ENCODE measurements at places on chromosomes 4 and X.

GRCh38 chr4:141657550-141658250, 21.3 kb downstream of the IL15 start:
- peak; percentile 46 for DNase-seq

DNA sequence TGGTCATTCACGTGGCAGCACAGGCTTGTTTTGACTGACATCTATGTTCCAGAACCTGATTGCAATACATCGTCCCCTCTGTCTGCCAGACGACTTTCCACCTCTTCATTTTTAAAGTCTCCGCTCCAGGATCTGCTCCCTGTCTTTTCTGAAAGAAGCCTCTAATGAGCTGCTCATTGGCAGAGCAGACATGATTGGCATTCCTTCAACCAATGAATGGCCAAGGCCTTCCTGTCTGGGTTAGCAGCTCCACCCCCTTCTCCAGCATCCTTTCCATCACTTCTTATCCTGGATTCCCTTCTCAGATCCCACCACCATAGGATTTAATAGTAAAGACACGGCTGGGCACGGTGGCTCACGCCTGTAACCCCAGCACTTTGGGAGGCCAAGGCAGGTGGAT, 202.7 kb upstream of the KLF3 start:
- DNase-seq, result no peak

- no peak for DNase-seq
These were observed 16.5 kb upstream of the PNPLA4 start for GRCh38 chrX:7943600-7944245.

DNA sequence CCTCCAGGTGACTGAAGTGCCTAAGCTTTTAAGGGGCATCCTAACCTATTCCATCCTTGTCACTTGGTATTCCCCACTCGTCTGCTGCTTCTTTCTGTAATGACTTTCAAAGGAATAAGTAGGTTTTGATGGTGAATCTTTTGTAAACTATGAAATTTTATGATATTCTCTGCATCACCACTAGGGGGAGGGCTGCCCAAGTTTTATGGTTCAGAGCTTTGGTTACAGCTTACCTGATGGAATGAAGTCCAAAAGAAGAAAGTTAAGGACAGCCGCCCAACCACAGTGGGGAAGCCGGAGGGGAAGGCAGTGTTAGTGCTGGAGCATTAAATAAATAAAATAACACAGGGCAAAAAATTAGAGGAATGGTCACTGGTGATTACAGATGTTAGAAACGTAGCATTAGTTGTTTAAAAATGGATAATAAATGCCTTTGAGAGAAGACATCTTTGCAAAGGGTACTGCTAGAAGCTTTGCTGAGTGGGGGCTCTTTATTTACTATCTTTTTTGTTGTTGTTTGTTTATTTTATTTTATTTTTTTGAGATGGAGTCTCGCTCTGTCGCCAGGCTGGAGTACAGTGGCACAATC, 204.9 kb downstream of the GBA3 start:
- DNase-seq, result peak; percentile 53

DNA sequence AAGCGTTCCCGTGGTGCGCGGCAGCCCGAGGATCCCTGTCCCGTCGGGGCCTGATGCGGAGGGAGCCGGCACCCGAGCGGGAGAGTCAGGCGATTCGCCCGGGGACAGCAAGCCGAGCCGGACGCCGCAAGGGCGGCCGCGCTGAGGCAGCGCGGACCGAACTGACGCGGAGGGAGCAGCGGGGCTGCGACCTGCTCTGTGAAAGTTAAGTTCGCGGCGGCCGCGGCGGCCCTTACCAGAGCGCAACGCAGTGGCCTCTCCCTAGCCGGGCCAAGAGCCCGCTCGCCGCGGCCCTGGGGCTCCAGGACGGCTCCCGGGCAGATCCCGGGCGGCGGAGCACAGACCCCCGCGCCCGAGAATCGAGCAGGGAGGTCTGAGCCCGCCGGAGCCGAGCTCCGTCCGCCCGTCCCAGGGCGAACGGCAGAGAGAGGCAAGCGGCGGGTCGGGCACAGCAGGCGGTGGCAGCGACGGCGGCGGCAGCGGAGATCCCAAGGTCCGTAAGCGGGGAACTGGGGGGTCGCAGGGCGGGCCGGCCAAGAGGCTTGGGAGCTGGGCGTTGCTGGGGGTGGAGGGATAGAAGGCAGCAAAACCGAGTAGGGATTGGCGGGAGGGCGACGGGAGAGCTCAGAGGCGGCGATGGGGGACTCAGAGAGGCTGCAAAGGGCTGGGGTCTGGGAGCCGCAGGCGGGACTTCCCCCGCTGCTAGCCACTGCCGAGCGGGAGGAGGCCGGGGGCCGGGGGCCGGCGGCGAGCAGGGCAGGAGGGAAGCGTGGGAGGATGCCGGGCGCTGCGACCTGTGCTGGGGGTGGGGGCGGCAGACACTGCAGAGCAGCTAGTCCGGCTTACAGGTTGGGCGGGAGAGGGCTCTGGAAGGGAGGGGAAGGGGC, 1.0 kb downstream of the GPR50 start:
- no peak for DNase-seq

- no peak for DNase-seq
These were observed 5.7 kb upstream of the CPZ start for GRCh38 chr4:8586671-8587468.

GRCh38 chr4:5660185-5660584, 48.2 kb downstream of the EVC2 start:
- no peak for DNase-seq

- peak; percentile 68 for DNase-seq
These were observed 1.6 kb downstream of the APBB2 start for GRCh38 chr4:41212616-41213203.

DNA sequence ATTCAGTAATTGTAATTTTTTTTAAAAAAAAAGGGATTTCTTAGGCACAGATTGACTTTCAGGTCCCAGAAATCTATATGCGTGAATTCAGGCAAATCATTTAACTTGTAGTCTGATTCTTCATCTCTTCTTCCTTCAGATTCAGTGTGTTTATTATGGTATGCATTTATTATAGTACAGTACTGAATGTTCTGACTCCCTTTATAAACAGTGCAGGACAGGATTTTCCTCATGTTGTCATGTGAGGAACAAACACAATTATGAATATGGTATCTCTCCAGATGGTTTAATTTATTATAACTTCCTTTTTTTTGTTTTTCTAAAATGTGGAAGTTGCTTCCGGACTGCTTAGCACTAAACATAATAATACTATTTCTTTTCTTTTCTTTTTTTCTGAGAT, 54.2 kb downstream of the RPS3A start:
- peak; percentile 8 for DNase-seq

- peak; percentile 90 for DNase-seq
These were observed 56.4 kb upstream of the XIAP start for GRCh38 chrX:123803331-123803983.

GRCh38 chr4:21290562-21290961, 590.3 kb downstream of the PACRGL start:
- no peak for DNase-seq

DNA sequence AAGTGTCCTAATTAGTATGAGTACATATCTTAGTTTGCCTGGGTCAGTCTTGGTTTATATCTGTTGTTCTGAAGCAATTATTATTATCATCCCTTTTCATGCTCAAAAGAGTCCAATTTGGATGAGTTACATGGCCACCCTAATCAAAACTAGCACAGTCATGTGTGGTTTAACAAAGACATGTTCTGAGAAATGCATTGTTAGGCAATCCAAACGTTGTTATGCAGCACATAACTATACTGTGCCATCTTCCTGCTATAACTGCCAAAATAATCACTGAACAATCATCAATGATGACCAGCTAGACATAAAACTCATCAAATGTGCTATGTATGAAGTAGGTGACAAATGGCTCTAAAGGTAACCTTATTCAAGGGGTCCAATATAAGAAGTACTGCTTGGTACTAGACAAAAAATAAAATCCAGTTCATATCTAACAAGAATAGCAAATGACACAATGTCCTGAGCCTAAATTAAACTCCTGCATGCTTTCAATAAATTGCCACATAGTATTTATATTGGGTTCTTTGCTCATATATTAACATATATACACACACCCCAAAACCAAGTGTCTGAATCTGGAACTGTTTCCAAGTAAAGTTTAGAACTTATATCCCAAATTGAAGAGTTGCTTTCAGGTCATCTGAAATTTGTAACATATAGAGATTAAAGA, 41.9 kb downstream of the CNOT6L start:
- peak; percentile 76 for DNase-seq

DNA sequence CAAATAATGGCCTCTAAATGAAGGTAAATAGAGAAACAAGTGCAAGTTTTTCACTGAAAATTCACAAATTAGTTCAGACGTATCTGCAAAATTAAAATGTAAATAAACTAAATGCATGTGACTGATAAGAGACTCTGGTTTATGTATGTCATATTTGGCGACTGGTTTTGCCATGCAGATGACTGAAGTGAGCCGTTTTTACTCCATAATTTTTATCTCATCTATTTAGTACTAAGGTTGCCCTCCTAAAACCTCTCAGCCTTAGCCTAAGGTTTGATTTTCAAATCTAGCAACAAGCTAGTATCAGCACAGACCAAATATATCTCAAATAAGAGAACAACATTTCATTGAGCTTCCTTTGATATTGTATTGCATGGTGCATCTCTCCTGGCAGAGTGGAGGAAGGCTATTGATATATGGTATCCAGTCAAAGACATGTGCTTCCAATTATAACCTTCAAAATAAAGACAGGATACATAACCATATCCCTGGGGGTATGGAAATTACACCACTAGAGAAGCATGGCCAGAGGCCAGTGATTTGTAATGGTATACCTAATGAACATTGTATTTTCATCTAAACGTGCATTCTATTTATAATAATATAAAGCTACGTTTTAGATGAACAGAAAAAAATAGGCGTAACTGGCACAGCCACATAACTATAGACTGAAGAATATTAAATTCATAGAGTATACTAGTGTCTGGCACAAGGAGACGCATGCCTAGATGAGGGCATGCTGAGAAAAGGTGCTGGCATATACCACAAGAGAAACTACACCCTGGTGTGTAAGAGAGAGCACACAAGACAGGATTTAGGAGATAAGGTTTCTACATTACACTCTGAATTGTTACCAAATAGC, 392.6 kb upstream of the INTU start:
- no peak for DNase-seq

- no peak for DNase-seq
These were observed 117.0 kb downstream of the PCDH7 start for GRCh38 chr4:30837131-30837539.

GRCh38 chrX:31024866-31025265, 47.0 kb downstream of the FTHL17 start:
- DNase-seq, result no peak

- DNase-seq, result no peak
These were observed 65.8 kb downstream of the SLC9A7 start for GRCh38 chrX:46693149-46693548.

DNA sequence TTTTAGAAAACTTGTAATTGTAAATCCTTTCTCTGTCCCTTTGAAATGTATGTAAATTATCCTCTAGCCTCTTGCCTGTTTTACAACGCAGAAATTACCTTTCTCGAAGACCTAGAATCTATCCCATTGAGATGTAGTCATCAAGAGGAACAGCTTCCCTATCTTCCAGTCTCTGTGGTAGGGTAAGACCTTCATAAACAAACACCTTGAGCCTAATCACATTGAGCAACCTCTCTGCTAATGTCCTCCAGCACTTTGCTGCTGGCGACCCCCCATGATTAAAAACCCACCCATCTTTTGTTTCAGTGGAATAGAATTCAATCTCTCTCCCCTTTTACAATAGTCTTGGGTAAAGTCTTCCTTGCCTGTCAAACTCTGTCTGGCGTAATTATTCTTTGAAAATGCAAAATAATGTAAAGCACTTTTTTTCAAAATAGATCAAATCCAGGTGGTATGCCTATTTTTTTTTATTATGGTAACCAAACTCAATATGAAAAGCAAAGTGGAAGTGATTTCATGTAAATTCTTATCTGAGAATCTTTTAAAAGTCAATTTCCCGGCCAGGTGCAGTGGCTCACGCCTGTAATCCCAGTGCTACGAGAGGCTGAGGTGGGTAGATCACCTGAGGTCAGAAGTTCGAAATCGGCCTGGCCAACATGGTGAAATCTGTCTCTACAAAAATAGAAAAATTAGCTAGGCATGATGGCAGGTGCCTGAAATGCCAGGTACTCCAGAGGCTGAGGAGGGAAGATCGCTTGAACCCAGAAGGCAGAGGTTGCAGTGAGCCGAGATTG, 237.9 kb downstream of the GRXCR1 start:
- DNase-seq, result no peak

- DNase-seq, result no peak
These were observed 158.9 kb downstream of the PPP1R2C start for GRCh38 chrX:42619068-42619467.

DNA sequence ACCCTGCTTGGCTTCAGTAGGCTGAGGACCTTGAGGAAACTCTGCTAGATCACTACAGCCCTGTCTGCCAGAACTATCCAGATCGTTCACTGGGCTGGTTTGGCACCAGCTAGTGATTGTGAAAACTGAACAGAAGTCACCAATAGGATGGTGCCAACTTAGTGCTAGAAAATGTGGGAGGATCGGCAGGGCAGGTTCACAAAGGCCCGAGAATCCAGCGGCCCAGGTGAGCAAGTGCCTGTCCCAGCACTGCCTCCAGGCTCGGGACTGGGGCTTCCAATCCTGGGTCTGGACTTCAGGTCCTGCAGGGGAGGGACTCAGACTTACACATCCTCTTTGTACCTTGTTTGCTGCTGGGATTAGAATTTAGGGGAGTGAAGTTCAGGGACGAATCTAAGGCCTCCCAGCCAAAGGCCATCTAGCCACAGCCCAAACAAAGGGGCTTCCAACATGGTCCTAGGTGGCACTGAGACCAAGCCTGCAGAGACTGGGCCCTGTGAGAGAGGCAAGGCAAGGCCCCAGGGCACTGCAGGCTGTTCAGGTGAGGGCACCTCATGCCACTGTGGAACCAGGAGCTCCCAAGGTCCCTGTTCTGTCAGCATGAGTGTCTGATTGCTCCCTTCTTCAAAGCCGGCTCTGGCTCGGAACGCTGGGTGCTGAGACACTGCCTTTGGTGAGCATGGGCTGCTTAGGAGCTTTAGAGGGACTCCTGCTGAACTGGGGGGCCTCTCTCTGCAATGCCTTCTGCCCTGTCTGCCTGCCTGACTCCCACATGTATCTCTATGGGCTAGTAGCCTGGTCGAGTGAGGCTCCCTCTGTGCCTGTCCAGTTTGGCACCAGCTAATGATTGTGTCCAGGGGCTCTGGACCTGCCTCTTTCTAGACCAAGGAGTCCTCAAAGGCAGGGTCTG, 20.7 kb upstream of the ZNF185 start:
- no peak for DNase-seq

DNA sequence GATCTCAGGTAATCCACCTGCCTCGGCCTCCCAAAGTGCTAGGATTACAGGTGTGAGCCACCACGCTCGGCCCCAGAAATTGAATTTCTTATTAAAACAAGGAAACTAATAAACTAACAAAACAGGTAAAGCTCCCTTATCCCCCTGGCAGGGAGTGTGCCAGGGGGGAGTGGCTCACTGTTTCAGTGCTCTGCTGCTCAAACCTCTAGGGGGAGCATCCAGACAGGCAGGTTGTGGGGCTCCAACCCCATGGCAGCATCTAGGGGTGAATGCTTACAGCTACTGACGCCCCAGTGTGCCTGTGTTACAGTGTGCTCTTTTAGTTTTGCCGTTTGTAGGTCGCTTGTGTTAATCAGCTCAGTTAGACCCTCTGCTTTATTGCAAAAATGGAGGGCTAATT, 605.0 kb downstream of the GABRG1 start:
- no peak for DNase-seq
